ENCODE measurements at places on chromosomes 13 and 19.

- DNase-seq, result no peak
Observed at GRCh38 chr19:3684054-3684816, 16.0 kb downstream of the PIP5K1C start.

DNA sequence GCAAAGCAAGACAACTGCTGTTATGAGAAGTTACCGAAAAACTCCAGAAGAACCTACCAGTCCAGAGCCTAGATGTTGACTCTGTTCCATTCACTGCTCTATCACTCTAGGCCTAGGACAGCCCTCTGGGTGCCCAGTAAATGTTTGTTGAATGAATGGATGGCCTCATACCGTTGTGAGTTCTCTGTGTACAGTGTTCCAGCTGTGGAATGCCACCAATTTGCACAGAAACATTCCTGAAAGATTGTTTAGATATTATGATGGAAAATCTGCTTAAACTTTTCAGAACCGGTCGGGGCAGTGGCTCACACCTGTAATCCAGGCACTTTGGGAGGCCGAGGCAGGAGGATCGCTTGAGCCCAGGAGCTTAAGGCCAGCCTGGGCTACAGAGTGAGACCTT lies 1.3 kb upstream of the FBL start:
- DNase-seq, result no peak

DNA sequence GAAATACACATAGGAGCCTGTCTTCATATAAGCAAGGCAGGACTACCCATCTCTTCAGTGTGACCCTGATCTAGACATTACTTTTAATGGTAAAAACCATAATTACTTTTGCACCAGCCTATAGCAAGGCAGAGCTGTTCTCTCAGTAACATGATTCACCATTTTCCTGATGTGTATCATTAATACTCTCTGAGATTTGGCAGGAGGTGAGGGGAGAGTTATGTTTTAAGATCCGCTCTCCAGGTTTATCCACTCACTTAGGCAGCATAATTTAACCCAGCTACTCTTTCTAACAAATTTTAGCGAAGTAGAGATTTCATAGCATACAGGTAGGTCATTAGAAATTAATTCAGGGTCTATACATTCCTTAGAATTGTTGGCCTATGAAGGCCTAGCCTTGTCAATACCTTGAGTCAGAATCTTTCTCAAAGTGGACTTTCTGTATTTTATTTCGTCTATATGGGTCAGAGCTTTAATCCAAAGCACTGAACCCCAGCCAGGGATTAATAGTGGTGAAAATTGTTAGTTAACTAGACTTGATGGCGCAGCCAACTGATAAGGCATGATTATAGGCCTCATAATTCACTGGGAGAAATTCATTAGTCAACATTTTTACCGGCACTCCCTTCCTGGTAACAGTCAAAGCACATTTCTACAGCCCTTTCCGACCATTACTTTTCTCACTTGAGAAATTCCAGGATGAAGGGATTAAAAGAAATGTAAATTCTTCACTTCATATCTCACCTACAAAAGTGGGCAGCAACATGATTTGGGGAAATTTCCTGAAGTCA lies 955.1 kb downstream of the DIAPH3 start:
- DNase-seq, result no peak

GRCh38 chr19:31975461-31975860 lies 369.9 kb upstream of the ZNF507 start:
- peak; percentile 35 for DNase-seq

- no peak for DNase-seq
Observed at GRCh38 chr13:109725297-109725696, 61.1 kb downstream of the IRS2 start.

DNA sequence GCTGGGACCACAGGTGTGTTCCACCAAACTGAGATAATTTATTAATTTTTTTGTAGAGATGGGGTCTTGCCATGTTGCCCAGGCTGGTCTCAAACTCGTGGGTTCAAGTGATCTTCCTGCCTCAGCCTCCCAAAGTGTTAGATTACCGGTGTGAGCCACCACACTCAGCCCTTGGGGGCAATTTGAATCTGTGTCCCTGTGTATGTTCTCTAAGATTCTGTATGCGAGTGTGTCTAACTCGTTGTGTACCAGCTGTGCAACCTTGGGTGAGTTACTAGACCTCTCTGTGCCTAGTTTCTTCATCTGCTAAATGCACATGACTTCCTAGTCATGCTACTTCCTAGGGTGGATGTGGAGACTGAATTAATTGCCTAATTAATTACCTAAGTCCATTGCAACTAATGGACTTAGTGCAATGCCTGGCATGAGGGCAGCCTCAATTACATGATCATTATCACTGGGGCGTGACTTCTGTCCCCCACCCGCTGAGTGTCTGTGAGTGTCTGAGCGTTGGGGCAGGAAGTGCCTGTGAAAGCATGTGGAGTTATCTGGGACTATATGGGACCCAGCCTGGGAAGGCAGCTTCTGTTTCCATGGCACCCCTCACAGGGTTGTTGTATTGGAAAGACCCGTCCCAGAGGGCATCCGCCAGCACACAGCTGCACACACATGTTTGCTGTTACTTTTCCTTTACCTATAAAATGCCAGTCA lies 1.8 kb upstream of the NCCRP1 start:
- DNase-seq, result no peak

- no peak for DNase-seq
Observed at GRCh38 chr19:28519218-28519779, 693.7 kb downstream of the UQCRFS1 start.

DNA sequence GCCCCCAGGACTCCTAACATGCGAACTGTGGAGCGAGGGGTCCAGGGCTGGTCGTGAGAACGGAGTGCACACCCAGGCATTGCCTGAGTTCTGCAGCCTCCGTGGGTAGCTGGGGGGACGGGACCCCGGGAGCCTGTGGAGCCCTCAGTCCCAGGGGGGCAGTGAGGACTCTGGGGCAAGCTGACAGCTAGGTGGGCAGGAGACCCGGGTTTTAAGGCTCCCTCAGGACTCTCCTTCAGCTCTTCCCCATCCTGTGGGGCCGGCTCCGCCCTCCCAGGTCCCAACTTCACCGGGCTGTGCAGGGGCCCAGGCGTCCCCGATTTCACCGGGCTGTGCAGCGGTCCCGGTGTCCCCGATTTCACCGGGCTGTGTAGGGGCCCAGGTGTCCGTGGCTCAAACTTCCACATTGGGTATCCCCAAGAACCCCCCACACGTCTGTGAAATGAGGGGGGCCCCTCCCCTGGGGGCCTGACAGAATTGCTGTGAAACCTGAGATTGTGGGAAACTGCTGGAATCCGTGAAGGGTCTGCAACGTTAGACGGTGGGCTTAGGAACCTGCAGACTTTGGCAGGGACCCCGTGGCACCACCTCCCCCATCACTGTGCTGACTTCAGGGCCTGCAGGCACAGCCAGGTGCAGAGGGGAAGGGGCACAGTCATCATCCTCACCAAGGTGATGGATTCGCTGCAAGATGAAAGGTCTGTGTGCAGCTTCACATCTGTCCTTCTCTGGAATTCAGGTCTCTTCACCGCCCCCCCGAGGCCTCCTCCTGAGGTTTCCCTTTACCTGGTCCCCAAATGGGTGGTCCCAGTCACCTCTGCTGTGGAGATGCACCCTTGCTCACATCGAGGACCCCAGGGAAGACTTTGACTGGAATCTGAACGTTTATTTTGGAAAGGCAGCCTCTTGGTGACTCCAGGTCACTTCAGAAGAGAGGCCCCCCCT lies 73.2 kb upstream of the MCF2L start:
- DNase-seq, result no peak

- no peak for DNase-seq
Observed at GRCh38 chr13:111854403-111854802, 212.5 kb upstream of the SOX1 start.

DNA sequence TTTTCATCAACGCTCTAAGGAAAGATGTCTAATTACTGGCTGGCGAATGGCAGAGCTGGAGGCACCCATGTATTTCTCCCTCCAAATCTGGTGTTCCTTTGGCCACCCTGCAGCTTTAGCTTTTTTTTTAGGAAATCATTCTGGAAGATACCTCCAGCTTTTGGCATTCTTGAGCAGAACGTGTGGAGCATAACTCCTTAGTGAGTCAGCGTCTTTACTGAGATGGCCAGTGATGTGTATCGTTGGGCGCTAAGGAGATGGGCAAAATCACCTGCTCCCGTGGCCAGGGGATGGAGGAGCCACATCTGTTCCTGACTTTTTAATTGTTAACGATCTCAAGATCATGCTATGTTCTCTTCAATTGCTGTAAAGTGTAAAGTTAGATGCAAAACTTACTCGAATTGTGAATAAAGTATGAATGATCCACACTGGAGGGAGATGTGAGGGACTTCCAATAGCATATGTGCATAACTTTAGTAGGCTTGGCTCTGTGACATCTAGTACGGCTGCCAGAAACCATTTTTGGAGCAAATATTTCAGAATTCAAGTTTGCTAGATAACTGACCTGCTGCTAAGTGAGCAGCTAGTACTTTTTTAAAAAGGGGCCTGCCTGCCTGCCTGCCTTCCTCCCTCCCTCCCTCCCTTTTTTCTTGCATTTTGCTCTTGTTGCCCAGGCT lies 24.4 kb upstream of the C1QTNF9 start:
- no peak for DNase-seq

DNA sequence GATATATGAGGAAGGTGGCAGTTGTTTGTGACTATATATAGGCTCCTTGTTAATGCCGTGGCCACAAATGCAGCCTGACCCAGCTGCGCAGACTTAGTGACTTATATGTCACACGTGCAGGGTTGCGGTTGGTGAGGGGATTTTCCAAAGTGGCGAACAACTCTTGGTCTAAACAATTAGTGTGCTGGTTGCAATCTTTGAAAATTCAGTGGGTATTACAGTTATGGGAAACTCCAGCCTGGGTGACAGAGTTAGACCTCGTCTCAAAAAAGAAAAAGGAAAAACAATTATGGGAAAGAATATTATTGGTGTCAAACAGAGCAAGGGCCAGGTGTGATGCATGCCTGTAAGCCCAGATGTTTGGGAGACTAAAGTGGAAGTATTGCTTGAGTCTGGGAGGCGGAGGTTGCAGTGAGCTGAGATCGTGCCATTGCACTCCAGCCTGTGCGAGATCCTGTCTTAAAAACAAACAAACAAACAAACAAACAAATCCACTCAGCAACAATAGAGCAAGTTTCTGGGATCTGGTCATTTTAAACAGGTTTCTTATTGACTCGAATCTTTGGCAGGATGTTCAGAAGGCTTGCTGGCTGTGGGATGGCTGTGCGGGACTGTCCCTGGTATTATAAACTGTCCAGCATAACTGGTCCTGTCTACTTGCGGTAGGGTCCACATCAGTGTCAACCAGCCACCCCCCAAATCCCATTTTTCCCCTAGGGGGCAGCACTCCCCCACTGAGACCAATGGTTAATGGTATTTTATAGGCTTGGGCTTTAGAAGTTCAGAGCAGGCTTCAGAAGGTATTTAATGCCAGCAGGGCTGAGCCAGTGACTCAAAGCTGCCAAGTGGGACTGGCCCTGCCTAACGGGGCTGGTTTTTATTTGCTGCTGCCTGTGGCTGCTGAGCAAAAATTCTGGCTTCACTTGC lies 15.4 kb downstream of the RELB start:
- no peak for DNase-seq

DNA sequence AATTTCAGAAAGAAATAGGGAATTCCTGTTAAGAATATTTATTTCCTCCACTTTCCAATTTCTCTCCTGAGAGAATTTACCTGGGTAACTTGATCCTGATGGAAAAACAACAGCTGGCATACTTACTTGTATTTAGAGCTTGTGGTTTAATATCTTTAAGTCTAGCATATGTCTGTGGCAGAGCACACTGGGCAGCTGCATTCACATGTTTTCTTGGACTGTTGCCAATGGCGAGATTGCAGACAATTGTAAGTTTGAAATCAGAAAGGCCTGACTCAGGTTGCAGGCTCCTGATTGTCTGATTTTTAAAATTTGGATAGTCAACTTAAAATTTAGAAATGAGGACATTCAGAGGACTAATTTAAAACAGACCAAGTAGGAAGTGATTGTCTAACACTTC lies 66.9 kb downstream of the NHLRC3 start:
- DNase-seq, result no peak

DNA sequence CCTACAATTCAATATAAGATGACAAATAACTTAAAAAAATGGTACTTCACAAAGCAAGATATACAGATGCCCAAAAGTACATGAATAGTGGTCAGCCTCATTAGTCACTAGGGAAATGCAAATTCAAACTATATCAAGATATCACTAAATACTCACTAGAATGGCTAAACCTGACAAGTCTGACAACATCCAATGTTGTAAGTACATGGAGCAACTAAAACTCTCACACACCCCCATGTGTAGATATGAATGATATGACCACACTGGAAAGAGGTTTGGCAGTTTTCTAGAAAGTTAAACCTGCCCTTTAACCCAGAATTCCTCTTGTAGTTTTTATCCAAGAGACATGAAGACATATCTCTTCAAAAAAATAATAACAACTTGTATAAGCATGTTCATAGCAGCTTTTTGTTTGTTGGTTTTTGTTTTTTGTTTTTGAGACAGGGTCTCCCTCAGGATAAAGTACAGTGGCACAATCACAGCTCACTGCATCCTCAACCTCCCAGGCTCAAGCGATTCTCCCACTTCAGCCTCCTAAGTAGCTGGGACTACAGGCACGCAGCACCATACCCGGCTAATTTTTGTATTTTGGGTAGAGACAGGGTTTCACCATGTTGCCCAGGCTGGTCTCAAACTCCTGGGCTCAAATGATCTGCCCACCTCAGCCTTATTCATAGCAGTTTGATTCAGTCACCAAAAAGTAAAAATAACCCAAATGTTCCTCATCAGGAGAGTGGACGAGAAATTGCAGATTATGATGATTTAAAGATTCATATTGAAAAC lies 55.1 kb downstream of the RFX2 start:
- DNase-seq, result peak; percentile 17

- no peak for DNase-seq
Observed at GRCh38 chr19:20269461-20269860, 102.4 kb downstream of the ZNF486 start.

GRCh38 chr19:17999684-18000479 lies 8.1 kb upstream of the ARRDC2 start:
- no peak for DNase-seq

DNA sequence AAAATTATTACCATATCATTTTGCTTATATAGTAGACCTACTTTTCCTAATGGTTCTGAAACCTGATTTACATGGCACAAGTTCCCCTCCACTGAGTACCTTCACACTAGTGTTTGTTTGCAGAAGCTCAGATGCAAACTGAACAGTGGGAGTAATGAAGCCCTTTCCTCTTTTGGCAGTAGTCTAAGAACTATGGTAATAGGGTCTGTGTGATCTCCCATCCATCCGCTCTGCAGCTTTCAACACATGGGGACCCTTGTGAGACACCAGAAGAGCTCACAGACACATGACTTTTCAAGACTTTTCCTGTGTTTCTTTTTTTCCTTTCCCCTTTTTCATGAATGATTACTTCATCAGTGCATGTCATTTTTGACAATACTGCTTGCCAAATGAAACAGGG lies 336.0 kb downstream of the ATP8A2 start:
- no peak for DNase-seq

DNA sequence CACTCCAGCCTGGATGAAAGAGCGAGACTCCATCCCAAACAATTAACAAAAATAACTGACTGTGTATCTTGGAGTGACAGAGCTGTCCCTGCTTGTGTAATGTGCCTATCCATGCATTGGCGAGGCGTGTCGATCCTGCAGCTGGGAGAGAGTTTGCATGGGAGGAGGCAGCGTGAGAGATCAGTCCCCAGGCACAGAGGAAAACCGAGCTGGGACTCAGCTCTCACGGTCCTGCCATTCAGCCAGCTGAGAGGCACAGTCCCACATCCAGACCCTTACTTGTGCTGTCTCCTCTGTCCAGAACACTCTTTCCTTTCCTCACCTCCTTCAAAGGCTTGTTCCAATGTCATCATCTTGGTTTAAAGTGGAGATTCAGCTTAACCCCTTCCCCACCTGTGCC lies 11.9 kb upstream of the SULT2B1 start:
- DNase-seq, result no peak

GRCh38 chr19:44642377-44642776 lies 1.3 kb upstream of the PVR start:
- no peak for DNase-seq

- no peak for DNase-seq
Observed at GRCh38 chr19:10372690-10373089, 7.7 kb downstream of the TYK2 start.
